ENCODE measurements at places on chromosomes 13 and 19.
A peak's percentile ranks its signal among the peaks of the same experiment; 100 is the strongest.

DNA sequence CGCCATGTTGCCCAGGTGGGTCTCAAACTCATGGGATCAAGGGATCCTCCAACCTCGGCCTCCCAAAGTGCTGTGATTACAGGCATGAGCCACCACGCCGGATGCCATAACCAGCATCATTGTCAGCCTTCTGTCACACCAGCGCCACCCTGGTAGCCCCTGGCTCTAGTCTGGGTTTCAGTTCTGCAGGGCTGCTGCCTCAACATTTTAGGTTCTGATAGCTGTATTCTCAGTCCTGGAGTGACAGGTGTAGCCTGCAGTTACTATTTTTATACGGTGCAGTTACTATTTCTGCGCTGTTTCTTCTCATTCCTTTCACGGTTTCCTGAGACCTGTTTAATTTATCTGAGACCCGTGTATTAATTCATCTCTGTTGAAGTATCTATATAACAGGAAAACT, 57.1 kb downstream of the TRPM4 start:
- DNase-seq, result no peak

DNA sequence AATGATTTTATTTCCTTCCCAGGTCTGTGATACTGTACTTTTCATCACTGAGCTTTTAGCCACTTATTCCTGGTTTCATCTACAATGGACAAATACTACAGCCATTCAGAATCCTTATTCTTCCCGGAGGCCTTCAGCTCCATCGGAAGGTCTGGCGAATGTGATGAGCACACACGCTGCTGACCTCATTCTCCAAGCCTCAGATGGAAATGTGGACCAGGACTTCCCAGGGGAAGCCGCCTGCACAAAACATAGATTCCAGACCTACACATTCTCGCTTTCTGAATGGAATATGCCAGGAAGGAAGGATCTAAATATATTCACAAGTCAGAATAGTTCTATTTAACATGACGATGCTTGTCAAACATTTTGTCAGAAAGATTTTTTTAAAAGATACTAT, 75.6 kb downstream of the CDADC1 start:
- DNase-seq, result no peak

- no peak for DNase-seq
Observed at GRCh38 chr13:39321574-39321973, 281.4 kb downstream of the LHFPL6 start.

- DNase-seq, result no peak
Observed at GRCh38 chr13:31801088-31801487, 61.8 kb downstream of the RXFP2 start.

DNA sequence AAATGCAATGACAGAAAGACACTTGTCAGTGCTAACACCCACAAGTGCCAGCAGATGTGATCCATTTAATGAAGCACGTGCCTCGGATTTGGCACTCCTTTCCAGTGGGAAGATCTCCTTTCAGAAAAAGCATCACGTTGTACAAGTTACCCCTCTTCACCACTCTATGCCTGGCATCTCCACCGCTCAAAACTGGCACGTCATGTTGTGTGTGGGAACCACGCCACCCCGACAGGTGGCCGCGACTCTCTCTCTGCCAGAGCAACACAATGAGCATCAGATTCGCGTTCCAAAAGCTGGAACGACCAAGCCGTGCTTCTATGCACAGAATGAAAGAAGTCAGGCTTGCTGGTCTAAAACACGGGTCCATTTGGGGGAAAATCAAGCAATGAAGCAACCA, 24.3 kb downstream of the TMTC4 start:
- no peak for DNase-seq

DNA sequence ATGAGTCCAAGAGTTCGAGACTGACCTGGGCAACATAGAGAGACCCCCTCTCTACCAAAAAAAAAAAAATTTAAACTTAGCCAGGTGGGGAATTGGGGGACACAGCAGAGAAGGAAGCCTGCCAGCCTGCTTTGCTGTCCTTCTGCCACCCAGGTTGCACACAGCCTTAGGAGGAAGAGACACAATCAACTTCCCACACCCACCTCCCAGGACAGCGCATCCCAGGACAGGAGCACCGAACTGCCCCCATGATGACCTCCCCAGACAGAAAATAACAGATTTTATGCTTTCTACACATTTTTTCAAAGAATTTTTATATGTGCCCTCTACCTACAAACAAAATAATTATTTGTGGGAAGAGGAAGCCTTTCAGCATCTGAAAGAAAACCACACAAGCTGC, 126.0 kb upstream of the ZNF507 start:
- no peak for DNase-seq

- no peak for DNase-seq
Observed at GRCh38 chr19:41521931-41522555, 53.9 kb upstream of the CEACAM21 start.

- DNase-seq, result peak; percentile 88
Observed at GRCh38 chr19:46878613-46879375, 18.0 kb downstream of the ARHGAP35 start.

GRCh38 chr19:3175781-3176714, 2.5 kb upstream of the S1PR4 start:
- DNase-seq, result peak; percentile 60

DNA sequence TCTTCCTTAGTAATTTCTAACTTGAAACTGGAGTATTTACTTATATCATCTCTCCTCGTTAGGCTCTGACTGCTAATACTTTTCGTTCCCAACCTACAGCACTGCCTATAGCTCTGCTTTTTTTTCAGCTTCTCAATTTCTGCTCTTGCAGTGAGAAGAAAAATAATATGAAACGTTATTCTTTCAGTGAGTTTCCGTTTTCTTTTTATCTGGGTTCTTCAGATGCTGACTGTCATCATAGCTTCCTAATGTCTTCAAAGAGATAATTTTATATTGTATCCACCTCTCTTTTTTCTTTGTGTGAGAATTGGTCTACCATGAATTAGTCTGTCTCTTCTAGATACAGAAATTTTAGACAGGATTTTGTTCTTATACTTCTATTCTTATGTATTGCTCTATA, 454.9 kb downstream of the LMO7 start:
- no peak for DNase-seq

- no peak for DNase-seq
Observed at GRCh38 chr19:55247621-55248099, 11.2 kb downstream of the PPP6R1 start.

DNA sequence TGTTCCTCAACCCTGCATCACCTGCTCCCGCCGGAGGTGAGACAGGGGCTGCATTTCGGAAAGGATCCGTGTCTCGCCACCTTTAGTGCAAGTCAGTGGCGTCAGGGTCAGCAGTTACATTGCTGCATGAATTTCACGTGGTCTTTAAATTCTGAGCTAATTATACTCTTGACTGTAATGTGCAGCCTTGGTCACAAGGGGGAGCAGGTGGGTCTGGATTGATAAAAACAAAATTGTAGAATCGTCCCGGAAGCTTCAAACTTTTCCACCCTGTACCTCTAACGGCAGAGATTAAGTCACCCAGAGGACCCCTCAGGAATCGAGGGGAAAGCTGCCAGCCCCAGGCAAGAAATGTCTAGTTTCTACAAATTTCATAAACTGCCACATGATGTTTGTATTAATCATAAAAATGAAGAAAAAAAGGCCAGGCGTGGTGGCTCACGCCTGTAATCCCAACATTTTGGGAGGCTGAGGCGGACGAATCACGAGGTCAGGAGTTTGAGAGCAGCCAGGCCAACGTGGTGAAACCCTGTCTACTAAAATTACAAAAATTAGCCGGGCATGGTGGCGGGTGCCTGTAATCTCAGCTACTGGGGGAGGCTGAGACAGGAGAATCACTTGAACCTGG, 20.2 kb downstream of the BBC3 start:
- DNase-seq, result peak; percentile 85

DNA sequence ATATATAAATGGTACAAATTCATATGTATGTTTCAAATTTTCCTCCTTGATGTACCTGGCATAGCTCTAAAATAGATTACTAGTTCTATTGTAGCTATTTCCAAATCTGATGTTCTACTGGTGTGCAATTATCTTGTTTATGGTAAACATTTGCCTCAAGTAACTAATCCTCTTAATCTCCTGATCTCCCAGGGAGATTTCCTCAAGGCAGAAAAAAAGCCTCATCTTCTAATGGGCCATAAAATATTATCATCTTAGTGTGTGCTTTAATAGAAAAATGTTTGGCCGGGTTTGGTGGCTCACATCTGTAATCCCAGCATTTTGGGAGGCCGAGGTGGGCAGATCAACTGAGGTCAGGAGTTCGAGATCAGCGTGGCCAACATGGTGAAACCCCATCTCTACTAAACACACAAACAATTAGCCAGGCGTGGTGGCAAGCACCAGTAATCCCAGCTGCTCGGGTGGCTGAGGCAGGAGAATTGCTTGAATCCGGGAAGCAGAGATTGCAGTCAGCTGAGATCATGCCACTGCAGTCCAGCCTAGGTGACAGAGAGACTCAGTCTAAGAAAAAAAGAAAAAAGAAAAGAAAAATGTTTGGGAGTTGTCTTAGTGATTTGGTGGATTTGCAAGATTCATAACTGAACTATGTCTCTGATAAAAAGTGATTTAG, 498.9 kb upstream of the SLITRK5 start:
- DNase-seq, result peak; percentile 0

GRCh38 chr19:41430922-41431321, 3.7 kb upstream of the B3GNT8 start:
- DNase-seq, result peak; percentile 39

DNA sequence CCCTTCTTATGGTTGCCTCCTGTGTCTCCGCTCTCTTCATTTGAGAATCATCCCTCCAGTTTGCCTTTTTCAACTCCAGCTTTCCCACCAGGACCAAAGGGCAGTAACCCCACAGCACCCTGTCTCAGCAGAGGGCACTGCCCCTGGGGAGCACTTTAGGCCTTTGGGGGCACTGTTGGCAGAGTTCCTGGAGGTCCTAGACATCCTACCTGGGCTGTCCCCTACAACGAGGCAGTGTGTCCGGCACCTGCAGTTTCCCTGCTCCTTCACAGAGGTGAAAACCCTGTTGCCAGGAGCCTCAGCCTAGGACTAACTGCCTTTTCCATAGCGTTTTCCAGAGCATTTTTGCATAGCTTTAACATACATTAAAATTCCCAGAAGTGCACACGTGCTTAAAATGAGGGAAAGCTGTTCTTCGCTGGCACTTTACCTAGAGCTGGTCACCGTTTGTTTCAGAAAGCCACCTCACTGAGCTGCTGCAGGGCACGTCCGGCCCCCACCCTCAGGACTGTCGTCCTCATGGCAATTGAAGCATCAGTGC, 234.9 kb downstream of the TEX29 start:
- no peak for DNase-seq

DNA sequence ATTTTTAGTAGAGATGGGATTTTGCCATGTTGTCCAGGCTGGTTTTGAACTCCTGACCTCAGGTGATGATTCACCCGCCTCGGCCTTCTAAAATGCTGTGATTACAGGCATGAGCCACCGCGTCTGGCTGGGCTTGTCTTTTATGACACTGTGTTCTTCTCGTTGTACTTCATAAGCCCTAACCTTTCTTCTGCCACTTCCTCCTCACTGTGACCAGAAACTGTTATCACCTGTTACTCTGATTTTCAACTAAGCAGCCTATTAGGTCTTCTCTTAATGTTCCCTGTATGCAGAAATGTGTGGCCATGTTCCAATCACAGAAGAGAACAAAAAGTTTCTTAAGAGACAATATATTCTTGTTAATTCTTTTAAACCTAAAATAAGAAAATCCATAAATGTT, 16.4 kb downstream of the ZNF790 start:
- DNase-seq, result no peak

- DNase-seq, result no peak
Observed at GRCh38 chr13:77810430-77810829, 108.2 kb downstream of the EDNRB start.

DNA sequence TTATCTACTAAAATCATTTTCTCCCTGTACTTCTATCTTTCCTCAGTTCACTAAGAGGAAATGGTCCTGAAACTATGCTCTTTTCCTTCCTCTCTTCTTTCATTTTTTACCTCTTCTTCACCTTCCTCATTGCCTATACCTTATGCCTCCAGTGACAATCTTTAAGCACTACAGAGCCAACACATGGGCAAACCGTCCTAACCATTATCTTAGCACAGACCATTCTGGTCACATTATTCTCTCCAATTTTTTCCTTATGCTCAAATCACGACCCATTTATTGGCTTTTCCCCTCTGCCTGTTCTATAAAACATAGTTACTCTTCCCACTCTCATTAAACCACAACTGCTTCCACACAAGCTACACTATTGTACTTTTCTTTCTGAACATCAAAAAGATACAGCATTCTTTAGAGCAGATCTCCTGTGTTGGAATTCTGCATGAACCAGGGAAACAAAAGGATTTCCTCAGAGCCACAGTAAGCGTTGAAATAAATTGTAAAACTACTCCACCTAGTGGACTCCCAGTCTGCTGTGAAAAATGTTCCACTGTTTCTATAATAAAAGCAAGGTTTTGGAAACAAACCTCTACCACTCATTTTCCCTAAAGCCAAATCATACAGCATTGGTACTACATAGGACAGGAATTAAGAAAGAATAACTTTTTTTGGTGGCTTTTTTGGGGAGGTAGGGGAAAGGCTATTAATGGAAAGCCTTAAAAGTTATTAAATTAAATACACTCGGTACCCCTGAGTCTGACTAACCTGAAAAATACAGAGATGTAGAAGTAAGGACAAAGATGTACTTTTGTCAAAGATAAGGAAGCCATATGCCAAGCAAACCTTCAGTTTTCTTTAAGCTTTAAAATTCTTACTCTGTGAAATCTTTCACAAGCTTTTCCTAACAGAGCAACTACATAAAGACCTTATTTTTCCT, 19.5 kb downstream of the NUFIP1 start:
- DNase-seq, result peak; percentile 61

- DNase-seq, result peak; percentile 41
Observed at GRCh38 chr13:38223089-38223488, 126.6 kb upstream of the UFM1 start.

GRCh38 chr19:17162580-17162979, 52.6 kb upstream of the USE1 start:
- no peak for DNase-seq

- DNase-seq, result peak; percentile 77
Observed at GRCh38 chr19:12611361-12611699, 610 bp downstream of the ZNF791 start.

- no peak for DNase-seq
Observed at GRCh38 chr19:42202290-42202880, 15.1 kb downstream of the DEDD2 start.

GRCh38 chr19:29404951-29405727, 120.7 kb upstream of the VSTM2B start:
- DNase-seq, result no peak

DNA sequence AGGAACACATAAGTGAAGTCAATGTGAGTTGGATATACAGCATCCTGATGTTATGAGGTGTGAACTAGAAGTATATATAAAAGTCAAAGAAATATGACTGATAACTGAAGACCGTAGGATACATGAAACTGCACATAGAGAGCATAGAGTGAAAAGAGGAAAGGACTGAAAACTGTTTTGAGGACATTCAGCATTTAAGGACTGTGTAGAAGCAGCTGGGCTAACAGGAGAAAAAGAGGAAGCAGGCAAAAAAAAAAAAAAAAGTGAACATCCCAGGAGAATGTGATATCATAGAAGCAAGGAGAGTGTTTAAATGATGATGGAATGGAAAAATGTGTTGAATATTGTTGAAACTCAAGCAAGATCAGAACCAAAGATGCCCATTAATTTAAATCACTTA, 363.5 kb downstream of the PCDH20 start:
- DNase-seq, result no peak
